ENCODE measurements at places on chromosomes 1 and 21.

- DNase-seq = no peak
These were observed 90.9 kb upstream of the RGS18 start for GRCh38 chr1:192067360-192067759.

DNA sequence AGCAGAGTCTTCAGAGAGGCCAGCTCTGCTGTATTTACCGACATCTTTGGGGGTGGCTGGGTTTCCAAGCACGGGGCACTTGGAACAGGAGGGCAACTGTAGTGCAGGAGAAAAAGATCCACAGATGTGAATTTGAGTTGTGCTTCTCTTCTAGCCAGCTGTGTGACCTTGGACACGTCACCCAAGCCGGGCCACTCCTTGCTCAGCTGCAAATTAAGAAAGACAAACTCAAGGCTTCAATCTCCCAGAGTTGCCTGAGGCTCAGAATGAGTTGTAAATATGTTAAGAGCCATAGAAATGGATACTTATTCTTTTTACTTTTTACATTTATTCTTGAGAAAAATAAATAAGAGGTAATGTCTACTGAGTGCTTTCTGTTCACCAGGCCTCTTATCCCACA, 24.3 kb downstream of the GRIK3 start:
- no peak for DNase-seq

DNA sequence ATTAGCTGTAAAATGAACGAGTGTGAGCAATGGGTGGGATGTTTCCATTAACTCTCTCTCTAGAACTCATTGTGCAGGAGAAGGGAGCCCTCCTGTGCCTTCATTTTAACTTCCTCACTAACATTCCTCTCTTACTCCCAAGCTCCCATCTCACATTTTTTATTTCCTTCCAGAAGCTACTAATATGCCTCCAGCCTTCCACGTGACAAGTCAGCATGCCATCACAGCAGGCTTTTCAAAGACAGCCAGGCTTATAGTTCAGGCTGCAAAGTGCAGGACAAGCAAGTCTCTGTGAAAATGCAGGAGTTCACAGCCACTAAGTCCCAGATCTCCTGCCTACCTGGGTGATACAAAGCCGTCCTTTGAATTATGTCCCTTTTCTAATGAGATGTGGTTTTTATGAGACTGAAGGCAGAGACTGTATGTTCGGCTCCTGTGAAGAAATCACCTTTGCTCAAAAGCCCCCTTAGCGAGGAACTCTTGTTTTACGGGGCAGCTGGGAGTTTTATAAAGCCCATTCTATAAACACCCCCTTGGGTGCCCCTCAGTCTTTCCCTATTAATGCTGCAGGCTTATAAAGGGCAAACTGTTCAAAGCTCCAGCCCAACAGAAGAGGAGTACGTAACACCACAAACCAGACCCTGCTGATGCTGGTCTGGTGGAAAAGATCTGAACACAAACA, 14.8 kb upstream of the ANGPTL7 start:
- DNase-seq = no peak

DNA sequence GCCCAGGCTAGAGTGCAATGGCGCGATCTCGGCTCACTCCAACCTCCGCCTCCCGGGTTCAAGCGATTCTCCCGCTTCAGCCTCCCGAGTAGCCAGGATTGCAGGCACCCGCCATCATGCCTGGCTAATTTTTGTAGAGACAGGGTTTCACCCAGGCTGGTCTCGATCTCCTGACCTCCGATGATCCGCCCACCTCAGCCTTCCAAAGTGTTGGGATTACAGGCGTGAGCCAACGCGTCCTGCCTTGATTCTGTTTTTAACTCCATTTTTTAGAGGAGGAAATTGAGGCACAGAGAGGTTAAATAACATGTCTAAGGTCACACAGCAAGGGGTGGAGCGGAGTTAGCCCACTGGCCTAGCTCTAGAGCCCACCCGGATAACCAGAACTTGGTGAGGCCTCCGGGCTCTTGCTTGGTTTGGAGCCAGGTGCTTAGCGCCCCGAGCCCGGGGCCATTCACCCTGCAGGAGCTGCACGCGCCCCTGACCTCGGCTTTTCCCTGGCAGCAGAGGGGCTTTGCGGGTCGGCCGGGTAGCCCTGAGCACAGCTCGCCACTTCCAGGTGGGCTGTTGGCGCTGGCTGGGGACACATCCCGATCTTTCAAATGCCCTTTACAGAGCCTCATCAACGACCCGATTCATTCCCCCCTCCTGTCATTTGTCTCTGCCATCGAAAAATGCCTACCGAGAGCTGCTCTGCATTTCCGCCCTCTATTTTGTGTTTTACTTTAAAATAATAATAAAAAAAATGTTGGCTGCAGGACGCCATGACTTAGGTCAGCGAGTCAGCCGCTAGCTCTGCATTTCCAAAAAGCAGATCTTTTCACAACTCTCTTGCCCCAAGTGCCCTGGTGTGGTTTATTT, 11.2 kb downstream of the SIM2 start:
- DNase-seq = no peak

GRCh38 chr1:175270361-175270760, 77.8 kb upstream of the KIAA0040 start:
- no peak for DNase-seq

- no peak for DNase-seq
These were observed 49.9 kb downstream of the DMRTB1 start for GRCh38 chr1:53508991-53509666.

DNA sequence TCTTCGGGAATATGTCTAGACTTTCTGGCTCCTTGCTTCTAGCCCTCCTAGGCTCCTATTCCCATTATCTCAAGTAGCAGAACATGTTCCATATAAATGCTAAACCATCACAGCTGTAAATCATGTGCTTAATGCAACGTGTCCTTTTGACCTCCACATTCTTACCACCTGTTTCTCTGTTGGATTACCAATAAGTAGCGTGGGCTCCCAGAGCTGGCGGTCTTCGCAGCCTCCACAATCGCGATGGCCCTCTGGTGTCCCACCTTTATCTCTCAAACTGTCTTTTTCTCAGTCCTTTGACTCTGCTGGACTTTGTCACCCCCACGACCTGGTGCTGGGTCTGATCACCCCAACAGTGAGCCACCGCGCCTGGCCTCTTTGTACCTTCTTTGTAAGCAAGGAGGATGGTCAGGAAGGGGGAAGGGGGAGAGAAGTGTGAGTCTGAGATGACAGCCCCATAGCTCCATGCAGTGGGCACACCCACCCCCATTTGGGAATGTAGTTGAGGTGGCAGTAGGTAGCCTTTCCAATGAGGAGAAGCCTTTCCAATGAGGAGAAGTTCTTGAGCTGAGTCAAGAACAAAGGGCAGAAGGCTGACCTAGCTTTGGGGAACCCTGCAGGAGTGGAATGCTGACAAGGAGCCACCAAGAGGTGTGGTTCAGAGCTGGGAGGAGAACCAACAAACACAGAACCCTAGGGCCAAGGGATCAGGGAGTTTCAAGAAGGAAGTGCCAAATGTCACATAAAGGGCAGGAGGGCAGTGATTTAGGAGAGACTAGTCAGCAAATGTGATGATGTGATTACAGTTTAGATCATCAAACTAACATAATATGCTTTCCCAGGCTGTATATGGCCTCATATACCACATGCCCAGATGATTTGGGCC, 14.2 kb downstream of the TRAF5 start:
- DNase-seq = no peak

DNA sequence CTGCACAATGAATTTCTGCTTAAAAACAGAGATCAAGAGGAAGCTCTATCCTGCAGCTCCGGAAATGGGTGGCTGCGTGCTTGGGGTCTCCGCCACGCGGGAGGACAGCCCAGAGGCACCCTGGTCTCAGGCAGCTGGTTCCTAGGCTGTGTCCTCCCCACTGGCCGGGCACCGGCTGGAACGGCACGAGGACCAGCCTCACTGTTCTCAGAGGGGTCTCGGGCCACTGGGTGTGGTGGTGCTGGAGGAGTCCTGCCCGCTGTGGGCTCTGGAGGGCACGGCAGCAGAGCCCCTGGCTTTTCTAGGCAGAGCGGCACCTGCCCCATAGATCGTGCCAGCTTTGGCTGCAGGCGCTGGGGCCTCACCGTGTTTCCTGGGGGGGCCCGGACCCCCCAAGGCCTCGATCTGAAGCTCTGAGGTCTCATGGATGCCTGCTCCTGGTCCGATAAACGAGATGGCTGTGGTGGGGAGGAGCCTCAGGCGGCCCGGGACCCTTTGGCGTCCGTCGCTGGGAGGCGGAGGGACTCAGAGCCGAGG, 8.2 kb upstream of the RNF223 start:
- no peak for DNase-seq

- DNase-seq = no peak
These were observed 90.8 kb downstream of the NFIA start for GRCh38 chr1:61173118-61173517.

All from stimulated activated CD4-positive, alpha-beta T cell treated with anti-CD3 and anti-CD28 coated beads, TNF-alpha, amount 100 ng/mL, for 1 hour (primary cell).